Activated CD4-positive, alpha-beta T cell treated with anti-CD3 and anti-CD28 coated beads, Interleukin-2, amount 10 ng/mL, durations not matched to agents 7 days and 5 days (primary cell): ENCODE measurements at places on chromosomes 5 and 9.

- no peak for DNase-seq
Observed at GRCh38 chr5:91206734-91207133, 176.4 kb downstream of the ARRDC3 start.

DNA sequence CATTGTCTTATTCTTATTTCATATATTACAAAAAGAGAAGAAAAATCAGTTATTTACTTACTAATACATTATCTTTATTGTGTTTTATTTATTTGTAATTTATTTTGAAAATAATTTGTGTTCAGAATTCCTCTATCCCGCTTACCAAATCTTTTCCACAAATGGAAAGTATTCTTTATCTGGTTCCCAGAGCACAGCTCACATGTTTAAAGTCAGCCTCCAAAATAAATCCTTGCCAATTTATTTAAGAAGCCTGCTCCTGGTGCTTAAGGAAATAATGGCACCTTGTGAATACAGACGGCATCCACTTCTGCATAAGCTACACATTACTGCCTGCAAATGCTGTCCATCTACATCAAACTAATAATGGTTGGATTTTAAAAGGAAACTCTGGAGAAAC is 435.4 kb downstream of the MTRR start:
- DNase-seq: no peak

DNA sequence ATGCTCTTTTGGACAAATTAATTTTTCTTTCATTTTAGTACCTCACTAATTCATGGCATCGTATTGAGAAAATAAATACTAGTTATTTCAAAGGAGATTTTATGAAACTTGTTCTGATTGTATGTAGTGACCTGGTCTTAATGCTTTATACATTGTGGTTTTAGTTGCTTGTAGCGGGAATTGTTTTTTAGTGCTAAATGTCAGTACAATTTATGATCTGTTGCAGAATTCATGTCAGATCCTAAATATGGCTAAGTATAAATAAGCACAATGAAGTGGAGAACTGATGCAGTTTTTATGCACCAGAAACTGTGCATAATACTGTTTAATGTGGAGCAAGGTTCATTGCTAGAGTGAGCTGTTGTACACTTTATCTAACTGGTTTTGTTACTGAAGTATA is 308.8 kb downstream of the PJA2 start:
- no peak for DNase-seq

GRCh38 chr5:137923856-137924255 is 34.6 kb downstream of the PKD2L2 start:
- DNase-seq: no peak

- peak; percentile 65 for DNase-seq
Observed at GRCh38 chr5:67160985-67161384, 35.6 kb downstream of the CD180 start.

GRCh38 chr9:118686959-118687358 is 682.3 kb downstream of the BRINP1 start:
- no peak for DNase-seq

DNA sequence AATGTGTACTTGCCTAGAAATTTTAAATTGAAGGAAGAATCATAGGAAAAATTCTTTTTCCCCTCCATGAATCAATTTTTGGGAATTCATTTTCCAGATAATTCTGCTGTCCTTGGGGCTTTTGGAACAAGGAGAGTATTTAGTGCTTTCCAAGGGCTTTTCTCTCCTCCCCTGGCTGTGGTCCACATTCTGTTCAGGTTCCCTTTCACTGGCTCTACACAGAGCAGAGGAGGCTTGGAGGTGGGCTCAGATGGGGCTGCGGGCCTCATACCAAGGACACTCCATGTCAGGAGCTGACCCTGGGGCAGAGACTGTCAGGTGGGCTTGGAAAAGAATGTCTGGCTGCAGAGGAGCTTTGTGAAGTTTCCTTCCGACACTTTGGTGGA is 128.1 kb downstream of the GADD45G start:
- DNase-seq: no peak

DNA sequence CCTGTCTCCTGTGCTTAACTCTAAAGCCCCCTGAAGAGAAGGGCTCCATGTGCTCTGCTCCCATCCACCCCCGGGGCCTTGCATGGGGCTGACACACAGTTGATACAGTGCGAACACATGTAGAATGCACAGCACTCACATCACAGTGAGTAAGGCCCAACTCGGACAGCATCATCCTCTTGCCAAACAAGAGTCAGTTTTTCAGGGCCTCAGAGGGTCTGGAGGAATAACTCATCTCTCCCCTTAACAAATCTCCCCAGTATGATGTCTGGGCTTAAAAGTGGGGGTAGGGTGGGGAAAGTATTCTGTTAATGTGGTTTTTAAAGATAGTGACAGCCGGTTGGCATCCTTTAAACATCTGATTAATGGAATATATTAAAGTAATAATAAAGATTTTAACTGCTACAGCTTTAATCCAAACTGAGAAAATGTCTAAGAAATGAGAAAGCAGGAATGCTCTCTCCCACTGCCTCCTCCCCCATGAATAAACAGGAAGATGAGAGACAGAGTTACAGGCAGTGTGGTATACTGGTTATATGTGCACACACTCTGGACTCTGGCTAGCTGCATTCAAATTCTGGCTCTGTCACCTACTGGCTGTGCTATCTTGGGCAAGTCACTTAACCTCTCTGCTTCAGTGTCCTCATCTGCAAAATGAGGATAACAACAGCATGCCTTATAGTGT is 22.5 kb downstream of the APBA1 start:
- no peak for DNase-seq

DNA sequence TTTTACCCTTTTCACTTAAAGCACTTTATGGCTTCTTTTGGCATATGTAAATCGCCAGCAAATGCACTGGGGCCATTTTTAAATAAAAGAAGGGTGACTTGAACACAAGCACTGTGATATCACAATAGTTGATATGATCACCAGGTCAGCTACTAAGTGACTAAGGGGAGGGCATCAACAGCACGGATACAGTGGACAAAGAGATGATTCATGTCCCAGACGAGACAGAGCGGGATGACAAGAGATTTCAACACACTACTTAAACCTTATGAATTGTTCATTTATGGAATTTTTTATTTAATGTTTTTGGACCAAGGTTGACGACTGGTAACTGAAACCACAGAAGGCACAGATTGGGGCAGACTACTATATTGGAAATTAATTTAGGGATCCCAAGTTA is 54.1 kb downstream of the RORB start:
- no peak for DNase-seq

DNA sequence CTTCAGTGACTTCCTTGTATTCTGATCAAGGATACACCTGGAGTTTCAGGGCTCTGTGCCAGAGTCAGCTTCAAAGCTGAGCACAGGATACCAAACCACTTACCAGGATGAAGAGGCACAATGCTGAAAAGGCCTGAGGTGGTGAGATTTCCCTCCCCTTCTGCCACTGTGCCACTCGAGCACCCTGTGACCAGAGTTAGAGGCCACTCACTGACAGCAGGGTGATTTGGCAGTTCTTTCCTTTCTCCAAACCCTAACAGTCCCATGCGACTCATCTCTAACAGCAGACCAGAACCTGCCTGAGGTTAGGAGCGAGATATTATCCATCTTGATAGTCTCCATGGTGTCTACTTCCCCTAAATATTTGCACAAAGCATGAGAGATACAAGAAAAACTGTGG is 1.8 kb downstream of the PLGRKT start:
- no peak for DNase-seq

GRCh38 chr5:175457466-175457865 is 13.5 kb upstream of the DRD1 start:
- no peak for DNase-seq

- DNase-seq: no peak
Observed at GRCh38 chr5:71699233-71699632, 19.8 kb upstream of the CARTPT start.

DNA sequence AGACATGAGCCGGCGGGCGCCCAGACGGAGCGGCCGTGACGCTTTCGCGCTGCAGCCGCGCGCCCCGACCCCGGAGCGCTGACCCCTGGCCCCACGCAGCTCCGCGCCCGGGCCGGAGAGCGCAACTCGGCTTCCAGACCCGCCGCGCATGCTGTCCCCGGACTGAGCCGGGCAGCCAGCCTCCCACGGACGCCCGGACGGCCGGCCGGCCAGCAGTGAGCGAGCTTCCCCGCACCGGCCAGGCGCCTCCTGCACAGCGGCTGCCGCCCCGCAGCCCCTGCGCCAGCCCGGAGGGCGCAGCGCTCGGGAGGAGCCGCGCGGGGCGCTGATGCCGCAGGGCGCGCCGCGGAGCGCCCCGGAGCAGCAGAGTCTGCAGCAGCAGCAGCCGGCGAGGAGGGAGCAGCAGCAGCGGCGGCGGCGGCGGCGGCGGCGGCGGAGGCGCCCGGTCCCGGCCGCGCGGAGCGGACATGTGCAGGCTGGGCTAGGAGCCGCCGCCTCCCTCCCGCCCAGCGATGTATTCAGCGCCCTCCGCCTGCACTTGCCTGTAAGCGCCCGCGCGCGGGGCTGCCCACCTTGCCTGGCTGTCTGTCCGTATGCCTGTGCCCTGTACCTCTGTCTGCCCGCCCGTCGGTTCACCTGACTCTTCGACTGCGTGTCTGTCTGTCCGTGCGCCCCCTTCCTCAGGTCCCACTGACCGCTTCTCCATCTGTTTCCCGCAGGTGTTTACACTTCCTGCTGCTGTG is 412 bp downstream of the FGF18 start:
- peak; percentile 16 for DNase-seq

DNA sequence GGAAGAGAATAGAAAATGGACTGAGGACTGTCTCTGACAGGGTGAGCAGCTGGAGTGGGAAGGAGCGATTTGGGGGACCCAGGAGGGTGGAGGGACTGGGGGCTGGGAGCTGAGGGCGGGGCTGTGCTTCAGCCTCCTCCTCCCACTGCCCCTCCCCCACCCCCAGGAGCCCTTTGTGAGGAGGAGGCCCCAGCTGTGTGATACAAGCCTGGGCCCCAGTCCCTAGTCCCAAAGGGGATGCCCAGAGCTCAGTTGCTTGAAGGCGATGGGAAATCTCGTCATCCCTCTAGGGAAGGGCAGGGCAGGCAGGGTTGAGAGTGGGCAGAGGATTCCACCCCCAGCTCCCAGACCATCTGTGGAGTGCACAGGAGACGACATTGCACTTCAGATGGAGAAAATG is at the start of gene SPATA31E1:
TSS of gene SPATA31E1 (plus strand) at position 251 of the 400 bp plus-strand sequence. CDS start at position 266, 15 bp downstream.
- no peak for DNase-seq

- peak; percentile 86 for DNase-seq
Observed at GRCh38 chr9:127783111-127784008, 2.5 kb upstream of the CDK9 start.

GRCh38 chr9:114081441-114082016 is 3.4 kb upstream of the AMBP start:
- DNase-seq: no peak

DNA sequence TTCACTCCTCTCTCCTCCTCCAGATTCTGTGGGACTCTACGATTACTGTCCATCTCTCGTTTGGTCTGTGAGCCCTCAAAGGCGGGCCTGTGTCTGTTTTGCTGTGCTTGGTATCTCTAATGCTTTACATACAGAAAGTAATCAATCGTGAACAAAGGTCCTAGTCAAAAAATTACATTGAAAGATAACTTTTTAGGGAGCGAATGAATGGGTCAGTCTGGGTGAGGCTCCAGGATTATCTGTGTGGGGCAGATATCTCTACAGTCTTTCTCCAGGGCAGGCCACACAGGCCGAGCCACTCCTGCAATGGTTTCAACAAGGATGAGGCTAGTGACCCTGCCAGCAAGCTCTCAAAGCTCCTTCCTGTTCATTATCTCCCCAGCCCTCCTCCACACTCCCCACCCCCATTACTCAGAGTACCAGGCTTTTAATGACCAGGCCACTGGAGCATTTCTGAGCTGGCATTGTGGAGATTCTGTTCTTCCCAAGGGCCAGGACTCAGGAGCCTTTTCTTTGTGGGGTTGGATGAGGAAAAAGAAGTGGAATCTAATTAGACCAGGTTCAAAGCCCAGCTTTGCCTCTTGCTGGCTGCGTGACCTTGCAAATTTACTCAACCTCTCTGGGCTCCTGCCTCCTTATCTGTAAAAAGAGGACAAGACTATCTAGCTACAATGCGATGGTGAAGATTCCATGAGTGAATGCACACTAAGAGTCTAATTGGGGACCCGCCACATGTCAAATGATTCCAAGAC is 10.2 kb downstream of the CORO2A start:
- no peak for DNase-seq

DNA sequence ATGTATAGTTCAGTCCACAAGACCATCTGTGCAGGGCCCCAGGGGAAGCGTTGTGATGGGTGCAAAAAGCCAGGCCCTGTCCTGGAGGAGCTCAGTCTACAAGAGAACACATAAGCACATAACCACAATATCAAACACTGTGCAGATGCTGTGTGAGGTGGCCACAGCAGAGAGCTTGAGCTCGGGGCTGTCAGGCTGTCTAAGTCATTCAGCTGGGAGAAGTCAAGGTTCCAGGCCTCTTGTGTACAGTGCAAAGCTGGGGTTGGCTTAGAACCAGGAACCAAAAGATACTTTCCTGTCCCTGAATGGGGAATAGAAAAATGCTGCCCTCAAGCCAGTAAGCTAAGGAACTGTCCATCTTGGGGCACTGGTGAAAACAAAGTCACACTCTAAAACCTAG is 75.0 kb downstream of the PRDM6 start:
- DNase-seq: no peak
